T-helper 2 cell (primary cell): ENCODE measurements at places on chromosomes 12 and 14.

- DNase-seq, result no peak
Measured at GRCh38 chr12:46459861-46460545, 87.4 kb upstream of the SLC38A2 start.

GRCh38 chr14:90375934-90376333, 20.9 kb upstream of the CALM1 start:
- DNase-seq, result no peak

DNA sequence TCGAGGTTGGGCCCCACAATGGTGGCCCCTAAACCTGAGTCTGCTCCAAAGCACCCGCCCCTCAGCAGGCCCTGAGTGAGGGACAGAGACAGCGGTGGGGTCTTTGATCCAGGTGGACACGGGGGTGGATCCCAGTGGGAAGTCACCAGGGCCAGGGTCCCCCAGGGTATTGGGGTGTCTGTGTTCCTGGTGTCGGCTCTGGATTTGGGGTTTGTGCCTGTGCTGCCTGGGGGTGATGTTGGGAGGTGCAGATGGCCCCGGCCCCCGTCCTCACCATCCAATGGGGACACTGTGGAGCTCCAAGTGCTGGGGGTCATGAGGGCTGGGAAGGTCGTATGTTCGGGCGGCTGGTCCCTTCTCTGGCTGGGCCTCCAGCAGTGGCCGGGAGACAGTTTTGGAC, 354.2 kb downstream of the TMEM121 start:
- DNase-seq, result peak; percentile 3

GRCh38 chr14:39467889-39468524, 35.8 kb upstream of the FBXO33 start:
- DNase-seq, result no peak

DNA sequence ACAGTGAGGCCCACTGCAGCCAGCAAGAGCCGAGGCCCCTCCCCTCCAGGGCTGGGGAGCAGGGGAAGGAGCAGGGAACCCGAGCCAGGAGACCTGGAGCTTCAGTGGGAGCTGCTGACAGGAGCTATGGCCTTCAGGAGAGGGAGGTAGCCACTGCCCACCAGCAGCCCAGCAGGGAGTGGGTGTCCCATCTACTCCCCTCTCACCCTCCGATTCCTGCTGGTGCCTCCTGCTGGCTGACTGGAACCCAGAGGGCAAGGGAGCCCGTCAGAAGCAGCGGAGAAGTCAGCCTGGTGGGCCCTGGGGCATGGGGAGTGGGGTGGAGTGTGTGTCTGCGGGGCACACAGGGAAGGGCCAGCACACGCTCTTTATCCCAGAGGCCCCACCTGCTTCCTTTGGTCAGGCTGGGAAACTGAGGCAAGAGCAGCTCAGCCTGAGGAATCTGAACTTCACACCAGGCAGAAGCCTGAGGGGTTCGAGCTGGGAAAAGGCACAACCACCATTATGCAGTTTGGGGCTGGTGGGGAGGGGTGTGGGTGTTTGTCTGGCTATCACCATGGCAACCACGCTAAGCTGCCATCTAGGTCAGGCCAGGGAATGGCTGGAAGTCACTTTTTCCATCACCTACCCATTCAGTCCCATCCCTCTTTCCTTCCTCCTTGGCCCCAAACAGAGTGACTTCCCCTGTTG, 36.8 kb upstream of the PLEKHG6 start:
- no peak for DNase-seq

DNA sequence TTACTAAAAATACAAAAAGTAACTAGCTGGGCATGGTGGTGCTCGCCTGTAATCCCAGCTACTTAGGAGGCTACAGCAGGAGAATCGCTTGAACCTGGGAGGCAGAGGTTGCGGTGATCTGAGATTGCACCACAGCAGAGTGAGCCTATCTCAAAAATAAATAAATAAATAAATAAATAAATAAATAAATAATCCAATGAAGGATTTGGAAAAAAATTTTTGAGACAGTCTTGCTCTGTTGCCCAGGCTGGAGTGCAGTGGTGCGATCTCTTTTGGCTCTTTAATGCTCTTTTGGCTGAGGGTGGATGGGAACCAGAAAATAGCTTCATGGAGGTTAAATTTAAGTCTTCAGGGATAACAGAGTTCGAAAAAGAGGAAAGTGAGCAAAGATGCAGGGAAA, 11.7 kb downstream of the ATP5MC2 start:
- DNase-seq, result no peak

DNA sequence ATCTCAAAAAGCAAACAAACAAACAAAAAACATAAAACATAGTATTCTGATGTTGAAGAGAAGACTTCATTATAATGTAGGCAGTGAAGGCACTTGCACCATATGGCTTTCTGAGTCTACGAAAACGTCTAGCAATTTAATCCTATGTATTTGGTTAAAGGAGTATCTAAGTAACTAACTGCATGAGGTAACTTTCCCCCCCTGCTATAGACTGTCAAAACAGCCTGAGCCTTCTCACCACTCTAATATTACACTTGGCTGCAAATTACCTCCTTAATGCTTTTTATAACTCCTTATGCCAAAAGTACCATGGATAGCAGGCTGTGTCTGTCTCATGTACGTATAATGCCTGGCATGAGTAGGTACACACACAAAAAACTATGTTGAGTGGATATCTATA, 607.6 kb upstream of the FLRT2 start:
- no peak for DNase-seq

- no peak for DNase-seq
Measured at GRCh38 chr12:116544656-116545055, 14.5 kb upstream of the MAP1LC3B2 start.

DNA sequence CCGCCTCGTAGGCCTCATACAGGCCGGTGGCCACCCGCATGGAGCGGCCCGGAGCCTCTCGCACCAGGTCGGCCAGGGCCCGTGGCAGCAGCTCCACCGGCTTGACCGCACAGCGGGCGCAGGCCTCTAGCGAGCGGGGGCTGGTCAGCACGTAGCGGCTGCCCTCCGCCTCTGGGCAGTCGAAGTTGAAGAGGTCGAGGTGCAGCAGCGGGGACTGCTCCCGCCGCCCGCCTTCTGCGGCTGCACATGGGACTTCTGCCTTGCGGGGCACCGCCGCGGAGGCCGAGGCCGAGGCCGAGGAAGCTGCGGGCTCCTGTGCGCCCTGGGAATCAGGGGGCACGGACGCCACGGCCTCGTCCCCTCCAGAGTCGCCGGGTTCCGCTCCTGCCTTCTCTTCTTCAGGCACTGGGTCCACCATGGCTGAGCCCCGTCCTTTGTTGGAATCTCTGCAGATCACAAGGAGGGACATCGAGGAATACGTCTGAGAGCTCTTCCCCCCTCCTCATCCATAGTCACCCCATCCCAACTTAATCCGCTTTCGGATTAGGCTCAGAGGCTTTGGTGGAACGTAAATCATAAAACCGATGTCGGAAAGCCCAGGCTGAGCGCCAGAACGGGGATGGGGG, 1.4 kb downstream of the CCDC177 start:
- DNase-seq, result no peak

GRCh38 chr12:123131291-123131832, 19.5 kb downstream of the PITPNM2 start:
- DNase-seq, result no peak

DNA sequence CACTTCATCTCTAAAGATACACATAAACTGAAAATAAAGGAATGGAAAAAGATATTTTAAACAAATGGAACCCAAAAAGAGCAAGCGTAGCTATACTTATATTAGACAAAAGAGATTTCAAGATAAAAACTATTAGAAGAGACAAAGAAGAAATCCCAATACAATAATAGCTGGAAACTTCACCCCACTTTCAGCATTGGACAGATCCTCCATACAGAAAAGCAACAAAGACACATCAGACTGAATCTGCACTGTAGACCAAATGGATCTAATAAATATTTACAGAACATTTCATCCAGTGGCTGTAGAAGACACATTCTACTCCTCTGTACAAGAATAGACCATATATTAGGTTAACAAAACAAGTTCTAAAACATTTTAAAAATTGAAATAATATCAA, 117.6 kb upstream of the PDE3A start:
- no peak for DNase-seq

GRCh38 chr14:89504602-89505313, 87.7 kb upstream of the FOXN3 start:
- DNase-seq, result no peak

- no peak for DNase-seq
Measured at GRCh38 chr12:58458102-58458501, 462.2 kb downstream of the LRIG3 start.

- no peak for DNase-seq
Measured at GRCh38 chr12:127589541-127589940, 677.4 kb upstream of the TMEM132C start.

DNA sequence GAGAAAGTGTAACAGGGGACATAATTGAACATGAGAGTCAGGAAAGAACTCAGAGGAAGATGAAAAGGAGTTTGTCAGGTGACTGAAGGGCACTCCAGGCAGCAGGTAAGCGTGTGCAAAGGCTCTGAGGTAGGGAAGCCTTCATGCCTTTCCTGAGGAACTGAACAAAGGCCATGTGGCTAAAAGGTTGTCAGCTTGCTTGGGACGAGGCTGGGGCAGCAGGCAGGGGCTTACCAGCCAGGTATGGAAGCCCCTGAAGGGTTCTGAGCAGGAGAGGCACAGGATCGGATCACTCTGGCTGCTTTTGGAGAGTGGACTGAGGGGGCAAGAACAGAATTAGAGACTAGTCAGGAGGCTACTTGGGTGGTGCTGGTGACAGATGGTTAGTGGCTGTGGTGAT, 5.2 kb downstream of the LPCAT3 start:
- DNase-seq, result no peak

DNA sequence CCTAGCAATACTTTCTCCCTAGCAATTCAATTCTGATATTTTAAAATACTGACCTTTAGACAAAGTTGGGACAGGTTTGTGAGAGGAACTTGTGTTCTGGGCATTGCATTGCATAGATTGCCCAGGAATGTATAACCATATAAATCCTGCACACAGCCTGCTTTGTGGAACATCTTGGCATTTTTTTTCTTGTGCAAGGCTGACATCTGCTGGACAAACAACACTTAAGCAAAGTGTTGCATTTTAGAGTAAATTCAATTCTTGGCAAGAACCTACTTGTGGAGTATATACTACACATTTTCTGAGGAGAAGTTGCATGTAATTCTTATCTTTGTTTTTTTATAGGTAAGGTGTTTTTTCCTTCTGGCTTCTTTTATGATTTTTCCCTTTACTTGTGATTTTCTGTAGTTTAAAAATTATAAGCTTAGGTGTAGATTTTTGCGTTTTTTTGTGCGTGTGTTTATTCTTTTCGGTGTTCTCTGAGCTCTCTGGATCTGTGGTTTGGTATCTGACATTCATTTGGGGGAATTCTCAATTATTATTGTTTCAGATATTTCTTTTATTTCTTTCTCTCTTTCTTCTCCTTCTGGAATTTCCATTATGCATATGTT, 26.4 kb downstream of the TESPA1 start:
- DNase-seq, result peak; percentile 17

DNA sequence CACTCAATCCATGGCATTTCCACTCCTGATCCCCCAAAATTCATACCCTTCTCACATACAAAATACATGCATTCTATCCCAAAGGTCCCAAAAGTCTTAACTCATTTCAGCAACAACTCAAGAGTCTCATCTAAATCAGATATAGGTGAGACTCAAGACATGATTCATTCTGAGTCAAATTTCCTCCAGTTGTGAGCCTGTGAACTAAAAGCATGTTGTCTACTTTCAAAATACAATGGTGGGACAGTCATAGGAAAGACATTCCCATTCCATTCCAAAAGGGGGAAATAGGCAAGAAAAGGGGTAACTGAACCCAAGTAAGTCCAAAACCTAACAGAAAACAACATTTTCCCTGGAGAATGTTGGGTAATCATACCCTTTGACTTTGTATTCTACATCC, 103.3 kb downstream of the C12orf75 start:
- DNase-seq, result no peak

- no peak for DNase-seq
Measured at GRCh38 chr14:65588426-65589140, 176.1 kb downstream of the FUT8 start.

DNA sequence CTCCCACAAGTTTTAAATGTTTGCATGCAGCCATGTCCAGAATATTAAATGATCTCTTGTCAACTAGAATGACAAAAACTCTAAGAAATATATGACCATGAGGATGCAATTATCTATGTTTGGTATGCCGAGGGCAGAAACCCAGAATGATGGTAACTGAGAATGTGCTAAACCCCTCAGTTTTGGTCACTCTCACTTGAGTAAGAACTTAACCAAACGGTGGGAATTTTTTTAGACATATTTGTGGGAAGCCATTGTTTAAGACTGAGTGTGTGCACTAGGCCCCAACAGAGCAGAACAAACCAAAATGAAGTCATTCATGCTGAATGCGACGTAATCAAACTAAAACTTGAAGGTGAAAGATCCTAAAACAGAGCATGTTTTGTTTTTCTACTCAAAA, 1927.9 kb upstream of the SEL1L start:
- no peak for DNase-seq

DNA sequence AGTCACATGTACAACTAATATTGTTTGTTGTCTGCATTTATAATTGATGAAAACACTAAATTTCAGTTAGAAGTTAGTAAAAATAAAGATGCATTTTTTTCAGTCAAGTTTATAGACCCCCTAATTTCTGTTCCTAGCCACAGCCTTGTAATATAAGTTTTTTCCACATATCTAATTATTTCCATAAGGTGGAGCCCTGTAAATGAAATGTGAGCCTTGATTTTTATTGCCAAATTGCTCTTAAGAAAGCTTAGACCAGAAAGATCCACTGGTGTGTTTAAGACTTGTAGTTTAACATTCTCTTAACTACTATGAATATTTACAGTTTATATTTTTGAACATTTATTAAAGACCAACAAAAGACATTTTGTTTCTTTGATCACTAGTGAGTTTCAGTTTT, 322.1 kb upstream of the RGS6 start:
- DNase-seq, result no peak

DNA sequence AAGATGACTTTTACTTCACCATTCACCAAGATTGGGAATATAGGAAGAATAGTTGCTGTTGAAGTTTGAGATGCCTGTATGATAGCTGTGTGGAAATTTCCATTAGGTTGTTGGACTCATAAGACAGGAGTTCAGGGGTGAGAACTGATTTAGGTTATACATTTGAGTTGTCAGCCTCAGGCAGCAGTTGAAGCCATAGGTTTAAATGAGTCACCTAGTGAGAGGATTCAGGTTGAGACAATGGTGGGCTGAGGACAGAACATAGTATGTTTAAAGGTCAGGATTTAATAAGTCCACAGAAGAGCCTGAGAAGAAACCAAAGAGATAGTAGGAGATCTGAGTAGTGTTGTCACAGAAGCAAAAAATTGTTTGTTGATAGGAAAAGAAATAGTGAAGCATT, 63.6 kb upstream of the MON2 start:
- DNase-seq, result no peak

- no peak for DNase-seq
Measured at GRCh38 chr14:56199982-56200577, 81.9 kb downstream of the PELI2 start.
